Activated T-cell treated with anti-CD3 and anti-CD28 coated beads for 24 hours (primary cell): ENCODE measurements at places on chromosomes 13 and 19.

DNA sequence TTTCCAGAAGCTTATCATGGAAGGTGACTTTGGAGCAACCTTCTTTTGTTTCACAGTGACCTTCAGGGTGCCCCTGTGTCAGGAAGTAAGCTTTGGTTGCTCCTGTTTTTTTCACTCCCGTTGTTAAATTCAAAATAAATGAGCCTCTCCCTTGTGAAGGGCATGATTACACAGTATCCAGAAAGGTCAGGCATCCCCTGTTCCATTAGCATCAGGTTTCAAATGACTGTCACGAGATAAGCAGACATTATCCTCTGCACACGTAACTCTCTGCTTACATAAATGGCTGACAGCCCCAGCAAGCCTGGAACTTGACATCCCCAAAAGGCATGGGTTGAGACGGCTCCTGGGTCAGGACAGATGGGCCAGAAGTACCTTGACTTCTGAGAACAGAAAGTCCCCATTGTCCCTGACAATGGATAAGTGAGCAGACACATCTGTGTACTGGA, 52.0 kb downstream of the RAB20 start:
- DNase-seq, result no peak

GRCh38 chr19:41910240-41910991, 17.8 kb downstream of the ERFL start:
- no peak for DNase-seq

DNA sequence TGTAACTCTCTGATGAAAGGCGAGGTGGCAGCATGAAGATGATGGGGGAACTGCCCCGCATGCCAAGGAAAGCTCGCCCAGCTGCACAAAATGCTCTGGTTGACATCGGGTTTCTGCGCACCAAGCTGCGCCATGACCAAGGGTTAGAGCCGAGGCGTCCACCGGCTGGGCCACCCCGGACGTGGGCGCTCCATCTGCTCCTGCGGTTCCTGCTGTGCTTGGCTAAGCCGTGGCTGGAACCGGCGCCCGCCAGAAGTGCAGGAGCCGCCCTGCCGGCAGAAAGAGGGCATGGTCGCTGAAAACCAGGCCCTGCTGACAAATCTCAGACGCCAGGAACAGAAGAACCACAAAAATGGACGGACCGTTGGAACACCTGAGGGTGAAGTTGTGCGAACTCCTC, 57.9 kb downstream of the ZNF100 start:
- no peak for DNase-seq

- no peak for DNase-seq
Observed at GRCh38 chr13:41315443-41316047, 4.5 kb downstream of the NAA16 start.

DNA sequence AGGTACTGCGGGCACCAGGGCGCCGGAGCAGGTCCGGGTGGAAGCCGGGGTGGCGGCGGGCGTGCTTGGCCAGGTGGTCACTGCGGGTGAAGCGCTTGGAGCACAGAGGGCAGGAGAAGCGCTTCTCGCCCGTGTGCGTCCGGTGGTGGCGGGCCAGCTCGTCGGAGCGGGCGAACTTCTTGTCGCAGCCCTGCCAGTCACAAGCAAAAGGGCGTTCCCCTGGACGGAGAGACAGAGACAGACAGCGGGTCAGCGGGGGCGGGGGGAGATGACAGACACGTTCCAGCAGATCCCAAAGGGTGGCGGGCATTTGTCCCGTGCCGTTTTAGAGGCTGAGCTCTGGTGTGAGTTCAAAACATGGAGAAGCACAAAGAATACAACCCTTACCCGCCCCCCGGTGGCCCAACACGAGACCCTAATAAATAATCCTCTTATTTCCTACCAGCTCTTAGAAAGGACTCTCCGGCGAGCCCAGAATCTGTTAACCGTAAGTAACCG, 6.3 kb upstream of the REXO1 start:
- DNase-seq, result no peak

DNA sequence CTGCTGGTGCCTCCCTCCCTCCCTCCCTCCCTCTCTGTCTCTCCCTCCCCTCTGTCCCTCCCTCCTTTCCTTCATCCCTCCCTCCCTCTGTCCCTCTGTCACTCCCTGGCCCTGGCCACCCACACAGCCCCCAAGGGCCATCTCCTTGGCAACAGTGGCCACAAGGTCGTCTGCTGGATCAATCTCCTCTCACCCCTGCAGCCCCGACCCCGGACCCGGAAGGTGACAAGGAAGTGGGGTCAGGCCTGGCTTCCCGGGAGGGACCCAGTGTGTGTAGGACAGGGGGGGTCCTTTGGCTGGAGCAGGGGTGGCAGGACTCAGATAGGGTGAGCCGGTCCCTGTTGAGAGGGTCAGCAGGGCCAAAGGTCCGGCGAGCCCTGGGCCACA, 21.9 kb upstream of the TCF3 start:
- no peak for DNase-seq

DNA sequence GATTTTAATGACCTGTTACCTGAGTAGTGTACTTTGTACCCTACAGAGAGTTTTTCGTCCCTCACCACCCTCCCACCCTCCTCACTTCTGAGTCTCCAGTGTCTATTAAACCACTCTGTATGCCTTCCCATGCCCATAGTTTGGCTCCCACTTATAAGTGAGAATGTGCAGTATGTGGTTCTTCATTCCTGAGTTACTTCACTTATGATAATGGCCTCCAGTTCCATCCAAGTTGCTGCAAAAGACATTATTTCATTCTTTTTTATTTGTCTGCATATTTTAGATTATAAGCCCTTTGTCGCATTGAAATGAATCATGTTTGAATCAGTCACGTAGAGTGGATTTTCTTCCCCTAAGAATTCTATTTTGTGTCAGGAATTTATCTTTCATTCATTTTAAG, 12.2 kb upstream of the HTR2A start:
- no peak for DNase-seq

GRCh38 chr13:83692800-83693199, 189.5 kb downstream of the SLITRK1 start:
- DNase-seq, result no peak

GRCh38 chr19:9427941-9428340, 7.4 kb downstream of the ZNF266 start:
- no peak for DNase-seq

DNA sequence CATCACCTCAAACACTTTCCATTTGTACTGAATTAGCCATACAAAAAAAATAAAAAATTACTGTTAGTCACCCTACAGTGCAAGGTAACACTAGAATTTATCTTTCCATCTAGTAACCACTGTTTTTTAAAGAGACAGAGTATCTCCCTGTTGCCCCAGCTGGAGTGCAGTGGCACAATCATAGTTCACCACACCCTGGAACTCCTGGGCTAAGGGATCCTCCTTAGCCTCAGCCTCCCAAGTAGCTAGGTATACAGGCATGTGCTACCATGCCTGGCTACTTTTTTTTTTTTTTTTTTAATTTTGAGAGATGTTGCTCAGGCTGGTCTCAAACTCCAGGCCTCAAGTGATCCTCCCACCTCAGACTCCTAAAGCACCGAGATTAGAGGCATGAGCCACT, 17.9 kb downstream of the ANKRD10 start:
- no peak for DNase-seq

GRCh38 chr19:56778351-56778750, 62.2 kb downstream of the PEG3 start:
- DNase-seq, result no peak

DNA sequence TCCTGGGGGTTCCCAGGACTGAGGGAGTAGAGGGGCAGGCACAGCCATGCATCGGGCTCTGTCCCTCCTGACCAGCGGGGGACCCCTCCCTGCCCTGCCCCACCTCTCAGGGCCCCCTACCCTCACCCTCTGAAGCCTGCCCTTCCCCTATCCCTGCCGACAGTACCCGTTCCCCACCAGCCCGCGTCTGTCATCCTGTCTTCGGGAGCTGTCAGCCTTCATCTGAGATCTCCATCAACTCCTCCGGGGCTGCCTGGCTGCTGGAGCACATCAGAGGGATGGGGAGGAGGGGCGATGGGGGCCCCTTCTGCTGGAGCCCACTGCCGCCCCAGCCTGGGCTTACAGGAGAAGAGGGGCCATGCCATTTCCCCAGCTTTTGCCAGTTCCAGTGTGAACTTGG, 6.2 kb upstream of the SHD start:
- no peak for DNase-seq

GRCh38 chr19:33689868-33690267, 68.1 kb downstream of the CHST8 start:
- DNase-seq, result no peak

DNA sequence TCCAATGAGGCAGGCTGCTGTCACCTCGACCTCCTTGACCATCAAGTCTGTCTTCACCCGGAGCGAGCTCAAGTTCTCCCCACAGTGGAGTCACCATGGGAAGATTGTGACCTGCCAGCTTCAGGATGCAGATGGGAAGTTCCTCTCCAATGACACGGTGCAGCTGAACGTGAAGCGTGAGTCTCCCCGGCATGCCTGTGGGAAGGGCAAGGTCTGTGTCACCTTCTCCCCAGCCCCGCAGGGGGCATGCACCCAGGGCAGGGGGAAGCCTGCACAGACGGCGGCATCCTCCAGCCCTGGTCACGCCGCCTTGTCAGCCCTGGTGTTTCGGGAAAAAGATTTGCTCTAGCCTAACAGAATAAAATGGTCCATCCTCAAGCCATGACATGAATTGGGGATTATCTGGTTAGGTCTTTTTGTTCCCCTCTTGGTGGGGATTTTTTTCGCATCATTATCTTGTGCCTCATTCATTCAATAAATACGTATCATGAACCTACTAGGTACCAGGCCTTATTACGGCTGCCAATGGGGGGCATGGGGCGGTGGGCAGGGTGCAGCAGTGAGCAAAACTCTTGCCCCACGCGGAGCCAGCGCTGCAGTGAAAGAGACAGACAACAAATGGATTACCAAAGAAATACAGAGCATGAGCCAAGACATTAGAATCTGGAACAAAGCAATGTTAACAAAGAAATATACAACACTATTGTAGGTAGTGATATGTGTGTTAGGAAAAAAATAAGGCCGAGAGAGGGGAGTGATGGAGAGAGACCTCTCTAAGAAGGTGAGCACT, 7.4 kb downstream of the CD22 start:
- no peak for DNase-seq
